Mesenchymal stem cell (in vitro differentiated cells and primary cell): ENCODE measurements at places on chromosomes 3 and 15.
A peak's percentile ranks its signal among the peaks of the same experiment; 100 is the strongest.

GRCh38 chr3:154584041-154584440 lies 154.1 kb upstream of the GPR149 start:
- no peak for DNase-seq

GRCh38 chr3:39592311-39593050 lies 125.0 kb downstream of the MOBP start:
- no peak for DNase-seq

GRCh38 chr3:120645083-120645845 lies 36.8 kb downstream of the HGD start:
- DNase-seq = no peak

GRCh38 chr15:100328796-100329195 lies 13.0 kb downstream of the ADAMTS17 start:
- DNase-seq = no peak

DNA sequence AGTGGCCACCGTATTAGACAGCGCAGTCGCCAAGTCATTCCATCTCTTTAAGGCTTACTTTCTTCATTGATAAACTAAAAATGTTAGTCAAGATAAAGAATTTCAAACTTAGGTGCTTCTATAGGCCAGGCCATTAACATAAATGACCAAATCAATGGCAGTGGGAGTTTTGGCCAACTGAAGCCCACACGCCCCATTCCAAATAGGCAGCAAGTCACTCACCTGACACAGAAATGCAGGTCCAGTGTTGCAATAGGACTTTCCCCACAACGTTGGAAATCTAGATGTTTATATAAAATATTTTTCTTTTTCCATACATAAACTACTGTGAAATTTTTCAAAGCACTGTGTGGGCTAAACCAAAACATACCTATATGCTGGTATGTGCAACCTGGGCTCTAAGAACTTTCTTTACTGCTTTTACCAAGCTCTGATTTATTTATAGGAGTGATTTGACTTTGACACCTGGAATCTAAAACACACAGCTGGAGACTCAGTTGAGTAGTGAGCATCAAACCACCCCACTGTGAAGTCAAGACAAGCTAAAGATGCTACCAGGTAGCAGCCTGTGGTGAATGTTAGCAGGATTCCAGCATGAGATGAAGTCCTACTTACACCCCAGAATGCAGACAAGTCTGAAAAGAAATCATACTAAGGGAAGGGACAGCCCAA lies 15.1 kb downstream of the GOLIM4 start:
- no peak for DNase-seq

GRCh38 chr15:61459785-61460707 lies 230.9 kb upstream of the RORA start:
- peak; percentile 66 for DNase-seq

- DNase-seq = peak; percentile 93
Measured at GRCh38 chr15:101128221-101129015, 123.4 kb downstream of the CHSY1 start.

- no peak for DNase-seq
Measured at GRCh38 chr3:196499807-196500524, 3.6 kb downstream of the RNF168 start.

DNA sequence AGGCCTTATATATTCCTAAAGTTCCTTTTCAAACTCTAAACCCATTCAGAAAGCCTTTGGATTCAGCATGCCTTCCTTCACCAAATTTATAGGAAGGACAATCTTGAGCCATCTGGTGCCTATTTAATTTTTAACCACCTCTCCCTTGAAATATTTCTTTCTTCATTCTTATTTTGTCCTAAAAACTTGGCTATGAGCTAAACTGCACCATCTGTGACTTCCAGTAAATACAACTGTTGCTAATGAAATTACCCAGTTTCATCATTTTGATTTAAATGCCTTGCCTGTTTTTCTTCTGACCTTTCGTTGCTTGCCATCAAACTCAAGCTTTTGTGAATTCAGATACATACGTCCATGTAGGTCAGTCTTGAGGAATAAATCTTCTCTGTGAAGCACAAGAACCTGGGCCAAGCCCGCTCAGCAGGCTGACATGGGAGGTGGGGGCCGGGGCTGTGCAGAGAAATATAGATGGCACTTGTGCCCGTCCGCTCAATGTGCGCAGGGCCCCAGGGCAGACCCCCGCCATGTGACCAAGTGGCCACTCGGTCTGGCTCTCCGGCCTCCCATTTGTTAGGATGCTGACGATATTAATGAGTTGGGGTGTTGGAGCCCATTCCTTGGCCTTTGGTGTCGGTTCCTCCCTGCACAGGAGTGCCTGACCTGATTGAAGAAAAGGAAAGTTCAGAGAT lies 335.9 kb downstream of the VPS13C start:
- no peak for DNase-seq

GRCh38 chr3:42493798-42494151 lies 8.7 kb upstream of the VIPR1 start:
- no peak for DNase-seq

DNA sequence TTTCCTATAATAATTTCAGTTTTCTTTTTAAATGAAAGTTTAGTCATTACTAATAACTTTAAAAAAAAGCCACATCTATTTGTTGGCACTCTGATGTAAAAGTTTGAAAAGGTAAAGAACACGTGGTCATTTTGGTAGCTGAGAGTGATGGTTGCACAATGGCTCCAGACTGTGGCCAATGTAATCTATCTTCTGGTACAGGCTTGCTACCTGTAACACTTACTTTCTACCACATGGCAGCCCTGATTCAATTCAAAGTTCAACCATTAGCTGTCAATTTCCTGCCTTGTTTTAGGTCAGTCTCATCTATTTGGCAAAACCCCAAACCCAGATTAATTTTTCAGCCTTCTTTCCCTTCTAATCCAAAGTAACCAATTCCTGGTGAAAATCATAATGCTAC lies 126.1 kb downstream of the TUSC7 start:
- no peak for DNase-seq

- DNase-seq = no peak
Measured at GRCh38 chr3:37477275-37477674, 302.9 kb upstream of the LRRFIP2 start.

GRCh38 chr3:23807424-23808015 lies 1.8 kb downstream of the UBE2E1 start:
- DNase-seq = no peak

GRCh38 chr3:16126634-16127033 lies 47.8 kb upstream of the GALNT15 start:
- no peak for DNase-seq

GRCh38 chr15:51186181-51186705 lies 91.5 kb upstream of the TNFAIP8L3 start:
- DNase-seq = no peak

DNA sequence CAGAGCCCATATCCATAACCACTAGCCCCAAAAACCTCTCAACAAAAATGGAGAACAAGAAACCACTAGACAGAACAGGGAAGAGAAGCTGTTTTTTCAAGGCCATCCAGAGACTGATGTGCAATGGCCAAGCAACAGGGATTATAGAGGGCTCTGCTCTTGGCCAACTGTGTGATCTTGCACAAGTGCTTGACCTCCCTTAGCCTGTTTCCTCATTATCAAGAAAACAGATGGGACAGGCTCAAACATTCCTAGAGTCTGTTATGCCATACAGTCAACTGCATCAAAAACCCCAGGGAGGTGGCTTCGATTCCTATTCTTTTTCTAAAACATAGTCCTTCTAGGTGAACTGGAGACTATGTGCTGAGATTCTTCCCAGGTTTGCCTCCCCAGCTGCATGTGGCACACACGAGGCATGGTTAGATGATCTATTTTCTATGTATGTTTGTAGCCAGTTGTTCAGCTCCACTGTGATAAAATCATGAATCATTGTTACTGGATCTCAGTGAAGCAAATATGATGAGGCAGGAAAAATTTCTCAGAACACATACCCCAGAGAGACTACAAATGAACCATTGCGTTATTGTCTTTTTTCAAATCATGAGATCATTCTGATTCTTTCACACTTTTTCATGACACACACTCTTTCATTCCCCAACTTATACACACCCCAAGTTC lies 132.9 kb upstream of the TGFBR2 start:
- DNase-seq = peak; percentile 77

- no peak for DNase-seq
Measured at GRCh38 chr3:43087249-43087776, 18.6 kb downstream of the POMGNT2 start.

GRCh38 chr3:24591661-24592555 lies 97.3 kb upstream of the THRB start:
- peak; percentile 45 for DNase-seq

DNA sequence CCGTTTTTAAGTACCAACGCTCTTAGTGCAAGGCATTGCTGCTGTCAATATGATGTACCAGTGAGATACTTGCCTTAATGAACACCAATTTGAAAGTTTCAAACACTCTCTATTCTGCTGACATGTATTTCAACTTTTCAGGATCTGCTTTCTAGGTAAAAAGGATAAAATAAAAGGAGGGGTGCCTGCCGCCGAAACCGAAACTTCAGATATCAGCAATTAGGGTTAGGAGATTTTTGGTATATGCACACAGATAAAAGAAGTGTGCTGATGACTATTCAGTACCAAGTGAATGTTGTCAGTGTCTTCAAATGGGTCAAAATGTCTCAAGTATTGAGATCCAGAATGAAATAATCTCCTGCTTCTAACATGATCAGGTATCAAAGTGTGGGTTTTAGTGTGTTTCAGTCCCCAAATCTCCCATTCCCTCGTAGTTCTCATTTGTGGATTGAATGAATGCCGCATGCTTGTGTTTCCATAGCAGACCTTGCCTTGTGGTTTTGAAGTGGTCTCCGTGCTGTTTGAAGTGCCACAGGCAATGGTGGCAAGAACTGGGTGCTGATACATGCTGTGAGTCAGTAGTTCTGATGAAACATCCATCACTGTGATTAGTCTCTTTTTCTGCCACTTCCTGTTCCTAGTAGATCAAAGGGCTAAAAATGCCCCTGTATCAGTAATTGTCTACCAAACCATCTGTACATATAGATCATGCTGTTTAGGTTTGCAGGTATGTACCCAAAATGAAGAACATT lies 22.5 kb downstream of the CHST14 start:
- peak; percentile 19 for DNase-seq

GRCh38 chr3:172604895-172605646 lies 81.8 kb upstream of the TNFSF10 start:
- DNase-seq = no peak

DNA sequence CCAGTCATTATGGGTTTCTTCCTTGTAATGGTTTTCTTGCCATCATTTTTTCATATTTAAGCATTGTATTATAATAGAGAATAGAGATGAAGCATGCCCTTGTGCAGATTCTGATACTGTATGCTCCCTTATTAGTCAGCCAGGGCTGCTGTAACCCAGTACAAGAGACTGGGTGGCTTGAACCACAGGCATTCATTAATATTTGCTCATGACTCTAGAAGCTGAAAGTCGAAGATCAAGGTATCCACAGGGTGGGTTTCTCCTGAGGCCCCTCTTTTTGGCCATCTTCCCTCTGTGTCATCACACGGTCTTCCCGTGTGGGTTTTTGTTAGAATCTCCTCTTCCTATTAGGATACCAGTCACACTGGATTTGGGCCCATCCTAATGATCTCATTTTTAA lies 74.5 kb downstream of the FOXP1 start:
- DNase-seq = no peak

GRCh38 chr3:40586901-40587300 lies 62.1 kb downstream of the ZNF621 start:
- no peak for DNase-seq

GRCh38 chr3:151962912-151963311 lies 89.5 kb downstream of the SUCNR1 start:
- DNase-seq = no peak

DNA sequence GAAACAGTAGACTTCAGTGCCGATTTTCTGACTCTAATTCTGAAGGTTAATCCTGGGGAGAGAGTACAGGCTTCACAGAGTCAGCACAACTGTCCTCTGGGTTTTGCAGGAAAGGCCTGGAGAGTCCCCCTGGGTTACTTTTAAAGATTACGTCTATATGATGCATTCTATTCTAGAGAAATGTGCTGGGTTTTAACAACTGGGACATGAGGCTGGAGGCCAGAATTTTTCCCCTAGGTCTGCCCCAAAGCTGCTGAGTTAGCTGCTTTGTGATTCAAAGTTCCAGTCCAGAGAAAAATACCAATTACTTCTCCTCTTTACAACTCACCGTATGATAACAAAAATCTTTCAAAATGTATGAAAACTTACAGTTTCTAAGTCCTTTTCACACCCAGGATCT lies 240.7 kb upstream of the TPRG1 start:
- DNase-seq = no peak

- DNase-seq = peak; percentile 88
Measured at GRCh38 chr15:65870889-65871533, 1.7 kb downstream of the RAB11A start.

DNA sequence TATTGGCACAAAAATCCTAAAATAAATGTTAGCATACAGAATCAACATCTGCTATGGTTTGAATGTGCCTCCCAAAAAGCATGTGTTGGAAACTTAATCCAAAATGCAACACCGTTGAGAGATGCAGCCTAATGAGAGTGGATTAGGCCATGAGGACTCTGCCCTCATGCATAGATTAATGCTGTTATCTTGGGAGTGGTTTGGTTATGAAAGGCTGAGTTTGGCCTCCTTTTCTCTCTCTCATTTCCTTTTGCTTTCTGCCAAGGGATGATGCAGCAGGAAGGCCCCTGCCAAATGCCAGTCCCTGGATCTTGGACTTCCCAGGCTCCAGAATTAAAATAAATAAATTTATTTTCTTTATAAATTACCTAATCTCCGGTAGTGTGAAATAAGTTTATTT lies 49.4 kb downstream of the SYNM start:
- no peak for DNase-seq

DNA sequence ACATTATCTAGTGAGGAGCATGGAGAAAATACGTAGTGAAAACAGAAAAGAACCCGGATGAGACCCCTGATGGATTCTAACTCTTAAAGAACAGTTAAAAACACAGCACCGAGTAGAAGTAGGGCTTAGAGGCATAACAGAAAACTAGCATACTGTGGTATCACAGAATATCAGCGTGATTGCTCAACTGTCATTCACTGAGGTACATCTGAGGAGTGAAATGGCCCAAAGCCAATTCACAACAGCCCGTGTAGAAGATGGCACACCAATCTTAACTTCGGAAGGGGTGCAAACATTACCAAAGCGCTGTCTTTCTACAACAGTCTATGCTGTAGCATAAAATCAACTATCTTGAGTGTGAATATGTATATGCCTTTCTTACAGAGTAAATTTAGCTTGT lies 1.8 kb downstream of the CLASP2 start:
- DNase-seq = peak; percentile 10

DNA sequence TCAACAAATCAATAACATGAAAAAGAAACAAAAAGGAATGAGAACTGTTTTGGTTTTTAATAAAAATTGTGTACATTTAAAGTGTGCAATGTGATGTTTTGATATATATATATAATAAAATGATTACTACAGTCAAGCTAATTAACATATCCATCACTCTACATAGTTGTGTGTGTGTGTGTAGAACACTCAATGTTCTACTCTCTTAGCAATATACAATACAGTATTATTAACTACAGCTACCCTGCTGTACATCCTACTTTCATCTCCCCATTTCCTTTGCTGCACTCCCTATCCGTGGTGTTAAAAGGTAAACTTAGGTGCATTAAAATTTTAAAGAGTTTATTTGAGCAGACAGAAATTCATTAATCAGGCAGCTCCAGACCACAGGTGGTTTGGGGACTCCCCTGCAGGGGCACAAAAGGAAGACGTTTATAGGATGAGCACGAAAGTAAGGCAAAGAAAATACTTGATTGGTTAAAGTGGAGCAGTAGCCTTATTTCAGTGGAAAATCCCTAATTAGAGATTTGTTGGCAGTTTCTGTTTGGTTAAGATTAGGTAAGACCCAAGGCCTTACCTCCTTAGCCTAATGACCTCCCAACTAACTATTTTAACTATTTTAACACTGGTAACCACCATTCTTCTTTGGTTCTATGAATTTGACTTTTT lies 61.8 kb upstream of the SNRK start:
- DNase-seq = no peak
